DMS79 (cell line): ENCODE measurements at places on chromosomes 6 and 20.
A peak's percentile ranks its signal among the peaks of the same experiment; 100 is the strongest.

DNA sequence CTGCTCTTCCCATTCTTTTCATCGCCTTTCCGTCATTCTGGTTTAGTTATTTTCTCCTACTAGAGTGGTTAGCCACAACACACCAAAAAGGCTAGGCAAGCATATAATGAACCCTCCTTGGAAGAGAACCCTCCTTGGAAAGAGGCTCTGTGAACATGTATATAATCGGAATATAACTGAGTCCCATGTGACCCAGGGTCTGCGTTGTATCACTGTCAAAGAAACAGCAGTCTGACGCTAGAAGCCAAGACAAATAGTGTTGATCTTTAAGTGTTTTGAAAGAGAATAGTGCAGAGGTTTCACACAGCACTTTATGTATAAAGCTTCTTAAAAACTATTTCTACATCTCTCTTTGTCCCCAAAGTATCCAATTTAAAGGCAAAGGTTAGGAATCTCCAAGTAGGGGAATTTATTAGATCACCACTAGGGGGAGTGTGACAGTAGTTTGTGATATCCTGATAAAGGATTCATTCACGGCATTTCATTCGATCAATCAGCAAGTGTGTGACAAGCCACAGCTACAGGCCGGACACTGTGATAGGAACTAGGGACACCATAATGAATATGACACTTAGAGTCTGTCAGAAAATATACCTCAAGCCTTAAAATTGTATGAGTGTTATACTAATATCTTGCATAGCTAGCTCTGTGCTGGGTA, 395.3 kb downstream of the CD109 start:
- DNase-seq = no peak

- no peak for DNase-seq
Observed at GRCh38 chr6:392441-393390, 1.2 kb downstream of the IRF4 start.

- DNase-seq = no peak
Observed at GRCh38 chr6:34295721-34296120, 46.9 kb upstream of the SMIM29 start.

GRCh38 chr6:156781861-156782631, 4.9 kb downstream of the ARID1B start:
- peak; percentile 17 for DNase-seq

GRCh38 chr6:146258206-146258605, 229.3 kb downstream of the GRM1 start:
- DNase-seq = no peak
